Tibial nerve (tissue), 4 donors: ENCODE measurements at places on chromosomes 4 and X.

DNA sequence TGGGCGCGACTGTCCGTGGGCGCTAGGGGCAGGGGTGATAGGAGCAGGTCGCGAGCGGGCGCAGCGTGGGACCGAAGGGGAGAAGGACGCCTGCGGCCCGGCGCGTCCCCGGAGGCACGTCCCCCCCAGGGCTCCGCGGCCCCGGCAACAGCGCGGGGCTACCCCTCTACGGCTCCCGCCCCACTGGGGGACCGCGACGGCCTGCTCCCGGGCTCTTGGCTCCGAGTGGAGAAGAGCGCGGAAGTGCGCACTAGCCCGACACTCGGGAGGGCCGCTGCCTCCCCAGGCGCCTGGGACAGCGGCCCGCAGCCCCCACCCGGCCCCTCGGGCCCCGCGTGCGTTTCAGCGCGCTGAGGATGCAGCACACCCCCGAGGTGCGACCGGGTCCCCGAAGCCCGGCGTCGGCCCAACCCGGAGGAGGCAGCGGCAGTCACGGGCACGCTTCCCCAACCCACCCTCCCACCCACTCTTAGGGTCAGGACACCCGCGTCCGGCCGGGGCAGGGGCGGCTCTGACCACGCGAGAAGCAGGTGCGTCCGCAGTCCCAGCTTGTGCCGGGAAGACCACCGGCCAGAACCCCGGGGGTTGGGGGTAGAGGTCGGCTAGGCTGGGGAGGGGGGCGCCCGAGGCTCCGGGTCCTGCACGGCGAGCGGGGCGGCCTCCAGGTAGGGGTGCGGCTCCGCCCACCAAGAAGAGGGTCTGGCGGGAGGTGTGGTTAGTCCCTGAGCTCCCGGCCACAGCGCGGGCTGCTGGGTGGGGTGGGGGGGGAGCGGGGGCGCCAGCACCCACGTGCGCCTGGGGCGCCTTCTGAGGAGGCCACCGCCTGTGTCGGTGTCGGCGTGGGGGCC, 18.5 kb upstream of the NAT8L start:
- DNase-seq, result no peak

DNA sequence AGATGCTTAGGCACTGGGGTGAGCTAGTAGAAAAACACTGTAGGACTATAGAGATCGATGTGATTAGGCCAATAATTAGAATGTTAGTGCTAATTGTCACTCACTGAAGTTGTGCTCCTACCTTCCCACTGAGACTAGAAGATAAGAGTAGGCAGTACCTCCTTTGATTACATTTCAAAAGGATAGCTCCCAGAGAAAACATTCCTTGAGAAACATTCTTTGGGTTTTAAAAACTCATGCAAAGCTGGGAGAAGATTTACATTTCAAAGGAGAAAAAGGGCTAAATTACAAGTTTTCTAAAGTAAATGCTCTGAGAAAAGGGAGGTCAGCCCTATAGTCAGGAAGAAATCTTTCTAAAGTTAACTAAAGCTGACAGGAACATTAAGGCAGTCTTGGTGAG, 860.3 kb upstream of the NDST4 start:
- DNase-seq, result no peak

GRCh38 chr4:108361446-108361820, 192.7 kb upstream of the LEF1 start:
- DNase-seq, result no peak

DNA sequence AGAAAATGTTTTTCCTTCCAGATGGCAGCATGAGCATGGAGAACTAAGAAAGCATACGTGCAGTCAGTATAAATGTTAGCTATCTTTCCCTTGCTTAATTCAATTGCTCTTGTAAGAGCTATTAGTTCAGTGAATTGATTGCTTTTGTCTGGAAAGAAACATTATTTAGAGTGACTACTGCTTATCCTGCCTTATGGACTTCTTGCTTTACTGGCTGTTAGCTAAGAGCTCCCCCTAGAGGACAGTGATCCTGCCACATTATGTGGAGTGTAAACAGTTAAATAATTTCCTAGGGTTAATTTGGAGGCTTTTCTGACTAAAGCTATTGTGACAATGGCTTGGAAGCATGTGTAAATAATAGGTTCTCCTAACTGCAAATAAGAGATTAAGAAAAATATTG, 1402.4 kb downstream of the FAM133A start:
- no peak for DNase-seq

DNA sequence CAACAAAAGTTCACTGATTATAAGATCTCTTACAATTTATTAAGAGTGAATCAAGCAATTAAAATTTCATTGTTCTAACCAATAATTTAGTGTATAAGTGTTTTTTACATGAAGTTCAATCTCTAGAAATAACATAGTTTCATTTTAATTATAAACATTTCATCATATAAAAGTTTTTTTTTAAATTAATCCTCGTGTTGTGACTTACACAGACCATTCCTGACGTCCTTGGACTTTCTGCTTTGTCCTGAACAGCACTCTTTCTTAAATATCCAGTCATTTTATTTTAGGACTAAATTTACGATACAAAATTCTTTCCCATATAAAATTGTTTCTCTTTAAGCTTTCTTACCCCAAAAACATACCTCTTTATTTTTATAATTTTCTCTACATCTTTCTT, 841.7 kb upstream of the POU3F4 start:
- DNase-seq, result no peak

DNA sequence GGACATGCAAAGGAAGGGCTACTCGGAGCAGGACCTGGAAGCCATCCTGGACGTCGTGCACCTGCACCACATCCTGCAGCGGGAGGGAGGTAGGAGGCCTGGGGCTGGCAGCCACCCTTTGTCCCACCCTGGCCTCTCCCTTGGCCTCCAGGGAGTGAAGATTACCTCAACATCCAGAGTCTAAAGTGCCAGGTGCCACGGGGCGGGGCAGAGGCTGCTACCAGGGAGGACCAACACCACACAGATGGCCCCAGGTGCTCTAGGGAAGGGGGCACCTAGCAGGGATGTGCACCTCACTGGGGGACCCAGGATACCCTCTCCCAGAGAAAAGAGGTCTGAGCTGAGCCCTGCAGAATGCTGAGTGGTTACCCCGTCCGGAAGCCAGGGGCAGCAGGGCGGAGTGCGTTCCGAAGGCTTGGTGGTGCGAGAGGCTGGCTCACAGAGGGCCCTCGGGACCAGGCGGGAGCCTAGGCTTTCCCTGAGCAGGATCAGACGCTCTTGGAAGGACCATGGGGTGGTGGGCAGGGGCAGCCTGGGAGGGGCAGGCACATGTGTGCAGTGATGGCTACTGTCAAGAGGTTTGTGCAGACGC, 16.1 kb downstream of the ABCD1 start:
- no peak for DNase-seq

GRCh38 chrX:69133921-69134542, 31.2 kb downstream of the PJA1 start:
- peak; percentile 11 for DNase-seq

DNA sequence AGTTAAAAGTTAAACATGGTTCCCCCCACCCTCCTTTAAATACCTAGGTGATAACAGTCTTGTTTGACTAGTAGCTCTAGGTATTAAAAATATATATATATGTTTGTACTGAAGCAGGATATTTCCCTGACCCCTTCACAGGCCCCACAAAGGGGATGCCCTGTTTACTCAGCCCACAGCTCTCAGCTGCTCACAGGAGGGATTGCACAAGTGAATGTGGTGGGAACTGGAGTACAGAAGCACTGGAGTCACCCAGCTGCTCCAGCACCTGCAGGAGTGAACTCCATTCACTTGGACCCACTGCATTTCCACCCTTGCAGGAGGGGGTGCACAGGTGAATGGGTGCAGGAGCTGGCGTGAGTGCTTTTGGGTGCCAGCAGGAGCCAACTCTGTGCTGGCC, 99.3 kb upstream of the TLR3 start:
- DNase-seq, result no peak

GRCh38 chrX:63428348-63428747, 77.2 kb upstream of the SPIN4 start:
- no peak for DNase-seq

- no peak for DNase-seq
Measured at GRCh38 chr4:105057370-105058105, 89.1 kb upstream of the TET2 start.

DNA sequence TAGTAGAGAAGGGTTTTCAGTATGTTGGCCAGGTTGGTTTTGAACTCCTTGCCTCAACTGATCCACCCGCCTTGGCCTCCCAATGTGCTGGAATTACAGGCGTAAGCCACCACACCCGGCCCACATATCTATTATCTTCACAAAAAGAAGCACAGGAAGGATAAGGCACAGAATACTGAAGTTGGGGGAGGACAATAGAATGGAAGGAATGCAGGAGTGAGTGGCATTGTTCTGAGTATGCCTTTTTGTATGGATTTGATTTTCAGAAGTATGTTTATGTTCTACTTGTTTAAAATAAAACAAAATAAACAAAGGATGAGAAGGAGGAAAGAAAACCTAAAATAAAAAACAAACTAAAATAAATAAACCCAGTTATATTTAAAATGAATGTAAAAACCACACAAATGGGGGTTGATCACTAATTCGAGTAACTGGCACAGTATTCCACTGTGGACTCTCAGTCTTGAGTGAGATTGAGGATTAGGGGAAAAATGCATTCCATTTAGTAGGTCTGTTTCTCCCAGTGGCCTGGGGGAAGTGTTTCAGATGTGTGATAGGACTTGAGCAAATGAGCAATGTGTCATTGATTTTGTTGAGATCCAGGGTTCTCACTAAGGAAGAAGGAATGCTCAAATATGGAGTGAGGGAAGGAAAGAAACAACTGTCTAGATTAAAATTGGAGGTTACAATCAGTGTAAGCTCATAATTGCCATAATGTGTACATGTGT, 109.0 kb upstream of the C1QTNF7 start:
- DNase-seq, result no peak

DNA sequence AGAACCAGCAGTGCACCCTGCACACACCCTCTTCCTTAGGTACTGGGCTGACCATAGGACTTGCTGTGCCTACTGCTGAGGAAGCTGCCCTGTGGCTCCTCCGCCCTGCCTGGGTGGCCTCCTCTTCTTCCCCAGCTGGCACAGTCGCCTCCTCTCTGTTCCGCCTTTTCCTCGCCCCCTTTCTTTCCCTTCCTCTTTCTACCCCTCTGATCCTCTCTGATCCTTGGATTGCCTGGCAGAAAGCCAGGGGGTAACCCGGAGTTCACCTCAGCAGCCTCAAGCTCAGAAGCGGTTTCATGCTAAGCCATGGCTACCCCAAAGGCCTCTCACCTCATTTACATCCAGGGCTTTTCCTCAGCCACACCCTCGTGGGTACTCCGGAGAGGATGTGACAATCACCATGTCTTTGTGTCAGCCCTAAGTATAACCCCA, 136.2 kb downstream of the SMIM20 start:
- peak; percentile 46 for DNase-seq

GRCh38 chr4:15653420-15653819, 1.7 kb downstream of the FBXL5 start:
- no peak for DNase-seq

- DNase-seq, result no peak
Measured at GRCh38 chr4:92128676-92129075, 175.1 kb upstream of the GRID2 start.

- DNase-seq, result no peak
Measured at GRCh38 chr4:65580551-65580950, 89.7 kb downstream of the EPHA5 start.
